ENCODE measurements at places on chromosomes 7 and 10. TPM values are rescaled to one million over a fixed set of nuclear protein-coding genes. Genes with fewer than 3 reads are reported as not detected.

- no peak for DNase-seq
Measured at GRCh38 chr7:155198901-155199845, 98.5 kb upstream of the INSIG1 start.

- DNase-seq, result no peak
Measured at GRCh38 chr7:89002981-89003956, 207.7 kb upstream of the TEX47 start.

DNA sequence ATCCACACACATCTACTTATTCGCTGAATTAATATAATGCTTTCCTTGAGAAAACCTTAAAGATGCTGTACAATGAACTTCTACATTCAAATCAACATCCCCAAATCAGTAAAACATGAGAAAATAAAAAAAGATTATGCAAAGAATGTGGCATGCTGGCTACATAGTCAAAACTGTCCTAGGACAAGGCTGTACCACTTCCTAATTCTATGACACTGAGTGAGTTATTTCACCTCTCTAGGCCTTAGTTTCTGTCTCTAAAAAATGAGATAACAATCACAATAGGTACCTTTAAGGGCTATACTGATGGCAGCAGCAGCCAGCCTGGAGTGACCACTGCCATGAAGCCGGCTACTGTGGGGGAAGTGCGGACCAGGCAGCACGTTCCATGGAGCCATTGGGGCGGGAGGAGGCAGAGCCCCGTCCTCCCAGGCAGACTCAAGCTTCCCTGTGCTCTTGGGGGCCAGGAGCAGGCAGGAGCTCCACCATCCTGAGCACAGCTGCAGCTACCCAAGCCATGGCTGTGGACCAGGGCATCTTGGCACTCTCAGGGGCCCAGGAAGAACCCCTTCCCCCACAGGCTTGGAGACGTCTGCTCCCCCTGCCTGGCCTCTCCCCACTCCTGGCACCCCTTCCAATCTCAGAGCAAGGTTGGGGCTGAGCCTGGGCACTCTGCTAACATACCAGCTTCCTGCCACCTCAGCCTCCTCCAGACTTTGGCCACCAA, 110.2 kb downstream of the ELAPOR2 start:
- DNase-seq, result no peak

The ADAP1 gene
- polyA plus RNA-seq, result 13.6 TPM

Measured in renal pelvis (tissue), 12 donors.